Stimulated activated CD8-positive, alpha-beta memory T cell treated with anti-CD3 and anti-CD28 coated beads, Interleukin-4, amount 100 ng/mL, for 4 hours (primary cell): ENCODE measurements at places on chromosomes 12 and 14.

GRCh38 chr14:50970886-50971781 lies 26.9 kb upstream of the PYGL start:
- DNase-seq = no peak

GRCh38 chr14:101954501-101954900 lies 9.9 kb upstream of the DYNC1H1 start:
- no peak for DNase-seq

DNA sequence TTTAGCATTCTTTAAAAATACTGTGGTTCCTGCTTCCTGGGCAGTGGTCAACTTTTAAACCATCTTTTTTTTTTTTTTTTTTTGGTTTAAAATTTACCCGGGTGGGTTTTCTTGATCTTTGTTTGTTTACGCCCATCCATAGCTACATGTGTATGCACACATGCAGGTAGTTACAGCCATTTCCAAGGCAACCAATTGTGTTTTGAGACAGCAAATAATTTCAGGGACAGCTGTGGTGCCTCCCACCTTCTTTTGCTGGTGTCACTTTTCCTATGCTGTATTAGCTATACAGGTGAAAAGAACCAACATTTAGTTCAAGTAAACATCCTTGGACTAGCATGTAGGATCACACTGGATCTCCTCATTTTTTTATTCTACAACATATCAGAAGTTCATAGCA lies 52.0 kb upstream of the PSMA6 start:
- DNase-seq = no peak

GRCh38 chr12:98174428-98174809 lies 341.0 kb upstream of the TMPO start:
- no peak for DNase-seq

DNA sequence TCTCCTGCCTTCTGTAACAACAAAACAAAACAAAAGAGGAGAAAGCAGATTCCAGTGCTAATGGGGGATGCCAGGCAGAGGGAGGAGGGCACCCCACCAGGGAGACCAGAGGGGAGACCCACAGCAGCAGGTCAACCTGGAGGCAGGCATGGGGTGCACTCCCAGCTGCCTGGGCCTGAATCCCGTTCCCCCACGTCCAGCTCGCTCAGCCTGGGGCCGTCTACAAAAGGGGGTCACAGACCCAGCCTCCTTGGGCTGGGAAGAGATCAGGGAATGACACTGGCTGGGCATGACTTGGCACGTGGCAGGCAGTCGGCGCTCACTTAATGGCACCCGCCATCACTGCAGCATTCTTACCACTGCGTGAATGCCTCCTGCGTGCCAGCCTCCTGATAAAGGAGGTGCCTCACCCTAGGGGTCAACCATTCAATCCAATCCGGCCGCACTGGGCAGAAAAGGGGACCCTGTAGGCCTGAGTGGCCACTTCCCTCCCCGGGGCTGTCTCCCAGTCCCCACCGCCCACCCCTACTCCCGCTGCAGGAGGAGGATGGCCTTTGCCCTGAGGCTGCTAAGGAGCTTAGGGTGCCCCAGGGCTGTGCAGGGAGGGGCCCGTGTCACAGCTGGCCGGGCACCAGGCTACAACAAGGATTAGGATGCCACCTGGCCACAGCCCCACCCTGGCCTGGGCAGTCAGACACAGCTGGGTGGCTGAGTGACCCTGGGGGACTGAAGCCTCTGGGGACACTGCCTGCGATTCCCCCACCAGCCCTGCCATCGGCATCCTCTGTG lies 87.5 kb downstream of the NCOR2 start:
- no peak for DNase-seq

DNA sequence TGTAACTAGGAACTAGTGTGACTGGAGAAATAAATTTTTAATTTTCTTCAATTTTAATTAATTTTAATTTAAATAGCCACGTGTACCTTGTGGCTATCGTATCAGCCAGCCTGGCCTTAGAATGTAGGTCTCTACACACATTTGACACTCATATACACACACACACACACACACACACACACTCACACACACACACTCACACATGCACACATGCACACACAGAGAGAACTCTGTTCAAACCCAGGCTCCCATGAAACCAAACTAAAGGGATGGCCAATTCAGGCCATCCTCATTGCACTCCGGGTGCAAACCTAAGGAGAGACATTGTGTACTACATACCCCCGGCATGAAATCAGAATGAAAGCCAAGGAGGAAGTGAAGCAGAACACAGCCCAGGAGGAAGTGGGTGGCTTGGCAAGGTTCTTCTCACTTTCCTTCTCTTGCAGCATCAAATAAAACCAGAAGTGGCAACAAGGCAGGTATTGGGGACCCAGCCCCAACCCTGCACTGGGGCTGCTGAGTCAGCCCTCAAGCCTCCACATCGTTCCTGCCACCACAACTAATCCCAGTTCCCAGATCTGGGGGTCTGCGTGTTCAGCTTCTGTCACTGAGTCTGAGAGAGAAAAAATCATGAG lies 26.2 kb upstream of the CHPT1 start:
- no peak for DNase-seq

GRCh38 chr12:43676183-43676813 lies 82.3 kb downstream of the PUS7L start:
- no peak for DNase-seq

DNA sequence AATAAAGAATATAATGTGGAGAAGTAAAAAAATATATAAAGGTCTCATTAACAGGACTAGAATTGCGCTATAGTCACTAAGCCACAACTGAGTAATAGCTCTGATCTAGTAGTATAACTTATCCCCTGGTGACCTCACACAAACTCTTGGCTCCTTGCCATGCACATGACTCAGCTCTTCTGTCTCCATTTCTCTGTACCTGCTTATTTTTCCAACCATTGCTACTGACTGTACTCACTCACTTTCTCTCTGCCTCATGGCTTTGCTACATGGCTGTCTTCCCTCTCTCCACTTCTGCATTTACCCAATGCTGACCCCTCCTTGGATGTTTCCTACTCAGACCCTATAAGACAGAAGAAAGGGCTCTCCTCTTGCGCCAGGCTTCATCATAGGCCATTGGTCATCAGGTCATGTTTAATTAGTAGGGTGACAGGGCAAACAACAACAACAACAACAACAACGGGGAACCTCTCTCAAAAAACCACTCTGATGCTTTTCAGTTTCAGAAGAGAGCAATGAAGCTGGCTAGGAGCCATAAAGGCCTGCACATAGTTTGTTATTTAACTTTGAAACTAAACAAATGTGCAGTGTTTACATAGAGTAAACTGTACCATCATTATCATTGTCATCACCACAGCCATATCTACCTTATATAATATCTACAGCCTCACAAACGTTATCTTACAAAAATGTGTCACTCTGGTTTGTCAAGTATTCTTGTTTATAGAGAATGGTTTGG lies 25.6 kb upstream of the KRAS start:
- DNase-seq = peak; percentile 31

DNA sequence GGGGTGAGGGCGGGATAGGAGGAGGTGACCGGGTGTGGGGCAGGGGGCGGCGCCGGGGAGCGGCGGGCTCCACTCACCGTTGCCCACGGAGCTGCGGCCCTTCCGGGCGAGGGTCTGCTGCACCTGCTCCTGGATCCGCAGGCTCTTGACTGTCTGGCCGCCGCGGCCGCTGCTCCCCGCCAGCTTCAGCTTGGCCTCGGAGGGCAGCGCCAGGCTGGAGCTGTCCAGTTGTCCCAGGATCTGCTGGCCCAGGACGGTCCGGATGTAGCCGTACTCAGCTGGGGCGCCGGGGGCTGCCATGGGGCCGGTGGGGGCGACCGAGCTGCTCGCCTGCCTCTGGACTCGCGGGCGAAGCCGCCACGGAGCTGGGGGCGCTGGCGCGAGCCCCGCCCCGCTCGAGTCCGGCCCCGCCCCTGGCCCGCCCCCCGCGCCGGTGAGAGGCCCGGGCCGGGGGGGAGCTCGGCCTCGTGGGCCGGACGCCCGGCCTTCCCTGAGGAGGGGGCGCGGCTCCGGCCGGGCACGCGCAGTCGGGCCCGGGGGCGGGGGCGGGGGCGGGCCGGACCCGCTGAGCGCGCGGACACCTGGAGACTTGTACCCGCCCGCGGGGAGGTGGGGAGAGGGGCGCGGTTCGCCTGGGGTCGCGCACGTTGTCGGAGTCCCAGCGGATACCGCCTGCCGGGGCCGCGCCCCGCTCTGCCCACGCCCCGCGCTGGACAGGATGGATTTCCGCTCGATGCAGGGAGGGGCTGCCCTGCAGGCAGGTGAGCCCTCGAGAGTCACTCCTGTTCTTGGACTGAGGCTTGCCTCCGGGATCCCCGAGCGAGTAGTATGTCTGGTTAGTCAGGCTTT lies at the start of gene PKP2:
TSS of gene PKP2 (minus strand) at position 346 of the 849 bp plus-strand sequence. CDS start at position 300, 46 bp downstream.
- DNase-seq = peak; percentile 0

GRCh38 chr14:88044444-88044758 lies 39.5 kb downstream of the GPR65 start:
- no peak for DNase-seq

- DNase-seq = no peak
Observed at GRCh38 chr12:17369556-17369955, 720.4 kb downstream of the RERGL start.

GRCh38 chr14:66099451-66099850 lies 386.7 kb upstream of the CCDC196 start:
- DNase-seq = no peak

DNA sequence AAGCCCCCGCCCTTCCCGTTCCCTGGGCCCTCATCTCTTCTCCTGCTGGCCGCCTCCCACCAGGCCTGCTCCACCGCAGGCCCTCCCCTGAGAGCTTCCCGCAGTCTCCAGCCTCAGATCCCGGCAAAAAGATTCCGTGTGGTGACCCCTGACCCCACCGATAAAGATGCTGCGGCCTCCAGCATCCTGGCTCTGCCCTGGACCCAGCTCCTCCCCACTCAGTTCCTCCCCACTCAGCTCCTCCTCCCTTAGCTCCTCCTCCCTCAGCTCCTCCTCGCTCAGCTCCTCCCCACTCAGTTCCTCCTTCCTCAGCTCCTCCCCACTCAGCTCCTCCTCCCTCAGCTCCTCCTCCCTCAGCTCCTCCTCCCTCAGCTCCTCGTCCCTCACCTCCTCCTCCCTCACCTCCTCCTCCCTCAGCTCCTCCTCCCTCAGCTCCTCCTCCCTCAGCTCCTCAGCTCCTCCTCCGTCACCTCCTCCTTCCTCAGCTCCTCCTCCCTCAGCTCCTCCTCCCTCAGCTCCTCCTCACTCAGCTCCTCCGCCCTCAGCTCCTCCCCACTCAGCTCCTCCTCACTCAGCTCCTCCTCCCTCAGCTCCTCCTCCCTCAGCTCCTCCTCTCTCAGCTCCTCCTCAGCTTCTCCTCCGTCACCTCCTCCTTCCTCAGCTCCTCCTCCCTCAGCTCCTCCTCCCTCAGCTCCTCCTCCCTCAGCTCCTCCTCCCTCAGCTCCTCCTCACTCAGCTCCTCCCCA lies 17.0 kb downstream of the NOC4L start:
- DNase-seq = no peak

- peak; percentile 86 for DNase-seq
Observed at GRCh38 chr12:49130151-49131050, 794 bp downstream of the TUBA1B start.

DNA sequence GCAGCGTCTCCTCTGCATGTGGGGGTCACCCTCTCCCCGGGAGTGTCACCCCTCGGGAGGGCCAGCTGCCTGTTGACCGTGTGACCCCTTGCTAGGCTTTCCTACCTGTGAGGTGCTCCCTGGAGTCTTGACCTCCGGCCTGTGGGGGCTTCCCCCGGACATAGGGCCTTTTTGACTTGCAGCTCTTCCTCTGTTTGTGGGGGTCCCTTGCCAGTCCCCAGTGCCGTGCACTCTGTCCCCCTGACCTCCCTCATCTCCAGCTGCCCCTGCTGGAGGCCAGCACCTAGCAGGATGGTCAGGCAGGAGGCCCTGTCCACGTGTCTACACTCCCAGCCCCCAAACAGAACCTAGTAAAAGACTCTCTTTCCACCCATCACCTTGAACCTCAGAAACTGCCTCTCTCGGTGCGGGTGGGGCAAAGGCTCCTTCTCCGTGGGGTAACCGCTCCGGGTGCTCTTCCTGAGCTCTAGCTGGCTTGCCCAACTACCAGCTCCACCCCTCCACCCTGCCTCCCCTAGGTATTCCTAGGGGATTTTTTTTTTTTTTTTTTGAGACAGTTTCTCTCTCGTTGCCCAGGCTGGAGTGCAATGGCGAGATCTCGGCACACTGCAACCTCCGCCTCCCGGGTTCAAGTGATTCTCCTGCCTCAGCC lies 810 bp downstream of the AACS start:
- no peak for DNase-seq

DNA sequence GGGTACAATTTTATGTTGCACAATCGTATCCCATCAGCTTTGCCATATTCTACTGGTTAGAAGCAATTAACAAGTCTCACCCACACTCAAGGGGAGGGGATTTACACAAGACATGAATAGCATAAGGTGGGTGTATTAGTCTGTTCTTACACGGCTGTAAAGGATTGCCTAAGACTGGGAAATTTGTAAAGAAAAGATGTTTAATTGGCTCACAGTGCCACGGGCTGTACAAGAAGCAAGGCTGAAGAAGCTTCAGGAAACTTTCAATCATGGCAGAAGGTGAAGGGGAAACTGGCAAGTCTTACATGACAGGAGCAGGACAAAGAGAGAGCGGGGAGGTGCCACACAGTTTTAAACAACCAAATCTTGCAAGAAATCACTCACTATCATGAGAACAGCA lies 231.8 kb upstream of the AMIGO2 start:
- no peak for DNase-seq

- DNase-seq = no peak
Observed at GRCh38 chr14:99876406-99876805, 83.2 kb downstream of the EML1 start.

DNA sequence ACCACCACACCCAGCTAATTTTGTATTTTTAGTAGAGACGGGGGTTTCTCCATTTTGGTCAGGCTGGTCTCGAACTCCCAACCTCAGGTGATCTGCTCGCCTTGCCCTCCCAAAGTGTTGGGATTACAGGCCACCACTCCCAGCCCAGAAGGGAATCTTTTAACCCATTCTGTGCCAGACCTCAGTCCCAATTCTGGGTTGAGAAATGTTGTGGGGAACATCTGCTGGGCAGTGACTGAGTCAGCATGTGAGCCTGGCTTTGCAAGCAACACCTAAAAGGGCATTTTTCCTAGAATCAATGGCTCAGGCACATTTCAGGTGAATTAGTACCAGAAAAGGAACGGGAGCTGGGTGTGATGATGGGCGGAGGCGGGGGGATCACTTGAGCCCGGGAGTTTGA lies 7.6 kb upstream of the SPATS2 start:
- no peak for DNase-seq

DNA sequence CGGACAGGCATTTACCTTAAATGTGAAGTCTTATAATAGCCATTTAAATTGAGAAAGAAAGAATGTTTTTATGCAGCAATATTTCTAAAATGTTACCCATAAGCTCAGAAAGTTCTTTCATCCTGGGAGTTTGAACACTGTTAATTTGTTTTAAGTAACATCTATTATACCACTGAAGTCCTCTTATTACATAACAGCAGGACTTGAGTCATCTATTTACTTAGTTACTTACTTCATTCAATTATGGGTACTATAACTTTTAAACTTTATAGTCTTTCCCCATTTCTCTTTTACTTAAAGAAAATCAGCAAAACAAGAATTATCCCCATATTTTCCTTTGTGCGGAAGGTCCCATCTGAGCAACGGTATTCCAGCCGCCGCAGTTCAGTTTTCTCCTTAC lies 473.1 kb downstream of the ETNK1 start:
- no peak for DNase-seq

- no peak for DNase-seq
Observed at GRCh38 chr12:1793426-1794210, 26.7 kb upstream of the LRTM2 start.
